ENCODE measurements at places on chromosomes 1 and 21. TPM values are rescaled to one million over a fixed set of nuclear protein-coding genes. Genes with fewer than 3 reads are reported as not detected.

The TAS1R1 gene
- not detected for total RNA-seq

The OXCT2 gene
- total RNA-seq, result 1.7 TPM

The RGS8 gene
- not detected for total RNA-seq

The OR10J1 gene
- total RNA-seq, result not detected

The PLPPR4 gene
- total RNA-seq, result not detected

The FMO5 gene
- 0.21 TPM for total RNA-seq

The OR2T3 gene
- not detected for total RNA-seq

The C1orf94 gene
- total RNA-seq, result not detected

The OR2L5 gene
- not detected for total RNA-seq

The SHE gene
- total RNA-seq, result not detected

The CFHR4 gene
- total RNA-seq, result not detected

The CFAP141 gene
- total RNA-seq, result not detected

The OR6F1 gene
- total RNA-seq, result not detected

The SDHB gene
- total RNA-seq, result 120 TPM

The ZNF695 gene
- total RNA-seq, result 0.21 TPM

The HFM1 gene
- total RNA-seq, result not detected

The CYP4A22 gene
- total RNA-seq, result not detected

The SPATA21 gene
- total RNA-seq, result not detected

The OLFML3 gene
- under 0.01 TPM for total RNA-seq

The NEGR1 gene
- under 0.01 TPM for total RNA-seq

The PEX10 gene
- 34.0 TPM for total RNA-seq

The NUDT4B gene
- 13.5 TPM for total RNA-seq

The PYHIN1 gene
- total RNA-seq, result not detected

The APOBEC4 gene
- not detected for total RNA-seq

The PBXIP1 gene
- total RNA-seq, result 72.8 TPM

The KCNJ9 gene
- under 0.01 TPM for total RNA-seq

The CLCNKA gene
- not detected for total RNA-seq

The ZSWIM5 gene
- 0.14 TPM for total RNA-seq

The CRNN gene
- 24.6 TPM for total RNA-seq

The CNR2 gene
- not detected for total RNA-seq

The DRAXIN gene
- total RNA-seq, result under 0.01 TPM

The MYOG gene
- not detected for total RNA-seq

The PTPRC gene
- total RNA-seq, result not detected

The PLOD1 gene
- total RNA-seq, result 184 TPM

The GJA9 gene
- total RNA-seq, result under 0.01 TPM

The RAB25 gene
- 48.7 TPM for total RNA-seq

The DDAH1 gene
- total RNA-seq, result 3.8 TPM

The IL19 gene
- total RNA-seq, result not detected

The EXTL1 gene
- not detected for total RNA-seq

The CNTN2 gene
- total RNA-seq, result not detected

The CELA3B gene
- not detected for total RNA-seq
